ENCODE measurements at places on chromosomes 2 and 18. TPM values are rescaled to one million over a fixed set of nuclear protein-coding genes. Genes with fewer than 3 reads are reported as not detected.

GRCh38 chr2:64214281-64215115 lies 70.3 kb upstream of the PELI1 start:
- no peak for DNase-seq

DNA sequence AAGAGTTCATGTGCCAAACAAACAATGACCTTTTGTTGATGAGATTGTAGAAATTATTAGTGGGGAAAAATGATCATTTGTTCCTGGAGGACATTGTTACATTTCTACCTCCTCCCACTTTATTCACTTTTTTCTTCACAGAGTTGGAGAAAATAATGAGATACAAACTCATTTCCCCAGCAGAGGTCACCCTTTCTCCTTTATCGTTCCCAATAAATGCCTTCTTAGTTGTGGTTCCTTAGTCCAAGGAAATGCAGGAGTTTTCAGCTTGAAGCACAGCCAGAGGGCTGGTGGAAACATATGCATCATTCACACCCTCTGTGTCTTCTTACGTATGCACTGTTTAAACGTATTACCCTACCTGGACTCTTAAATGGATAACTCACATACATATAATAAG lies 108.8 kb downstream of the SLC4A3 start:
- peak; percentile 86 for DNase-seq

GRCh38 chr2:120815292-120815691 lies 79.6 kb downstream of the GLI2 start:
- no peak for DNase-seq

- DNase-seq = no peak
Observed at GRCh38 chr2:201974171-201975100, 59.2 kb upstream of the FZD7 start.

DNA sequence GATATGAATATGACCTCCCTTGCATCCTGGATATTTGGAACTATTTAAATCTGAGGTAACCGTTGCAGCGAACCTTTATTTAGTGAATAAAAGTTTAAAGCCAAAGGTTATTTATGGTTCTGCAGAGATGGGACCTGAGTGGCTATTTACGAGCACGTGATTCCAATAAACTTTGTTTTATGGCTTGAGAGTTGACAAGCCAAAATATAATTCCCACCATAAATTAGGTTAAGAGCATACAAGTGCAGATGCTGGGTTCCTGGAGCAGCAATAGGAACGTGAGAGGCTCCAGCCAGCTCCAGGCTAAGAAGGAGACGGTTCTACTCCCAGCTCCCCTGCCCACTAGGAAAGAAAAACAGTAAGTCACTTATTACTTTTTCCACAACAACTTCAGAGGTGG lies 5.2 kb upstream of the HOXD4 start:
- DNase-seq = no peak

DNA sequence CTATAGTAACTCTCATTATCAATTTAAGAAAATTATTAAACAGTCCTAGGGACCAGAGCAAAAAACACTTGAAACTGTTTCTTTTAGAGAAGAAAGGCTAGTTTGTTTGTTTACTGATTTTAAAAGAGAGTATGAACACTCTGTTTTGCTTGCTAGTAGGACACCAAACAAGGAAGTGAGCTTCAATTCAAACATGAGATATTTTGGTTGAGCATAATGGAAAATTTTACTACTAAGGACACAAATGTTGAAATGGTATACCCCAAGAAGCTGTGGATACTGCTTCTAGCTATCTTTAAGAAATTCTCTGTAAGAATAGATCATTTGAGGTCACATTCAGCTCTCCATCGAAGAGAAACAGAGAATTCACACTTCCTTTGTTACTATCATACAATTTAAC lies 216.3 kb upstream of the SMAD7 start:
- DNase-seq = no peak

DNA sequence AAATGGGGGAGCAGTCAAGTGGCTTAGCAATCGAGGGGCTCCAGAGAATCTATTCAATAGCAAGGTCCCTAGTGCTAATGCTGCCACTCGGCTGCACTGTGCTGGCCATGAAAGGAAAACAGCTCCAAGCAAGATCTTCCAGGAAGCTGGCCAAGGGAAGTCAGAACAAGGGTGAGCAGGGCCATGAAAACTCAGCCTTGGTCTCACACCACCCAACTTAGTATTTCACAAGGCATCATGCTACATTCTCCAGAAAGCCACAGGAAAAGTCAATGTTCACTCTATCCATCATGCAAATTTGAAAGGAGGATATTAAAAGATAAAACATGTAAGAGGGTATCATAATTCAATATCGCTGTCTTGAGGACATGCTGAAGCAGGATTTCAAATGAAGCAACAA lies 35.7 kb downstream of the NRP2 start:
- DNase-seq = no peak

DNA sequence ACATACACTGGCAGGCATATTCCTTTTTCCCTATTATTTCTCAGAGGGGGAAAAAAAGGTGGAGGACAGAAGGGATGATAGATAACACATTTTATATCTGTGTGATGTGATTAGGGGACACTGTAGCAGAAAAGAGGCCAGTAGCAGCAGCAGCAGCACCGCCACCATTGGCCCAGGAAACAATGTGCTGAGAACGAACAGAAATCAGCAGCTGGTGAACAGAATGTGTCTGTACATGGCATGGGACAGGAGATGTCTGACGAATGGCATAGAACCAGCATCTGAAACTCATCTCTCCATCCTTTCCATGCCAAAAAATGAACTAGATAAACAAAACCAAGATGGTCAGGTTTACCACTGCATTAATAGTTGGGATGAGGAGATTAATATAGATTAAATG lies 936.1 kb upstream of the ACVR2A start:
- no peak for DNase-seq

DNA sequence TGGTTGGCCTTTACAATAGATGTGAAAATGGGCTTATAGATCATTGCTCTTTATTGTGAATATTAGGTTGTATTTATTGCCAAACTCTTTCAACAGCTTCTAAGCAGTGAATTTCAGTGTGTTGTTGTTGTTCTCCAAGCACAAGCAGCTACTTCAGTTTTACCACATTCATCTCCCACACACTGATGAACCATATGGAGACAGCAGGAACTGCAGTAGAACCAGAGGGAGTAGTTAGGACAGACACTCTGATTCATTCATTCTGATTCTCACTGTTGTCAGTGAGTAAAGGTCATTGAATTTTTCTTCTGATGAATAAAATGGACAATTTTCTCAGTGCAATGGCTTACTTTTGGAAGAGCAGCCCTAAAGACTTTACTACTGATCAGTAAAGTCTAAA lies 40.2 kb downstream of the CCDC74A start:
- DNase-seq = no peak

DNA sequence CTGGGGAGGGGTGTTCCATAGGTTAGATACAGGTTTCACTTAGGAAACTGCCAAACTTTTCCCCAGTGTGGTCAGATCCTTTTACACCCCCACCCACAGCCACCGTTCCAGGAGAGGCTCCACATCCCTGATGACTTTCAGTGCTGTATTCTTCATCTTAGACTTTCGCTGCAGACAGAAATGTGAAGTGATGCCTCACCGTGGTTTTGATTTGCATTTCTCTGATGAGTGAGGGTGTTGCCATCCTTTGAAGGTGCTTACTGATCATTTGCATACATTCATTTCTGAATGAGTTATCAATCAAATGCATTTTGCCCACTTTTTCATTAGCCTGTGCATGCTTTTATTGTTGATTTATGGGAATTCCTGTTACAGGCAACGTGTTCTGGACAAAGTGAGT lies 14.9 kb downstream of the COPS9 start:
- DNase-seq = no peak

DNA sequence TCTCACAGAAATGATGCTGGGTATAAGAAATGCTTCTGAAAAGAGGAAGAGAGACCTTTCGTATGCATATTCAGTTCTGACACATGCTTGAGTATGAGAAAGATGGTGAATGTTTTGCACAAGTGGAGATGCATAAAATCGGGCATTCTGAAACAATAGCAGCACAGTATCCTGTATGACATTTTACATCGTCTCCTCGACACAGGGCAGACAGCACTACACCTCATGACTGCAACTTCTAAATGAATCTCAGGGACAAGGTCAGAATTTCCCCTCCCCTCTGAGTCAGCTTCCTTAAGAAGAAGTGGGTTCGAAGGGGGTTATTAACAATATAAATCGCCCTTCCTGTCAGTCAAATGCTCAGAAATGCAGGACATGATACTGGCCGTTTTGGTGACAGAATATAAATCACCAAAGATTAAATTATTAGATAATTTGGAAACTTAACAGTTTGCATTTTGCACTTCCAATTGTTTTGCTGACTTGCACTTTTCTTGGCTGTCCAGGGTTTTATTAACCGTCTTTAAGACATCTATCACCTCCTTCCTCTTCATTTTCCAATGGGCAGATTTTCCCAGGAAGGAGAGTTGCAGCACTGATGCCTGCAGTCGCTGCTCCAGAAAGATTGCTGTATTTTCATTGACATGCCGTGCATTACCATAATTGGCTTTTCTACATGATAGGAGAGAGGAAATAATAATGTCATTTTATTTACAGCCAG lies 57.2 kb downstream of the TSHZ1 start:
- DNase-seq = no peak

DNA sequence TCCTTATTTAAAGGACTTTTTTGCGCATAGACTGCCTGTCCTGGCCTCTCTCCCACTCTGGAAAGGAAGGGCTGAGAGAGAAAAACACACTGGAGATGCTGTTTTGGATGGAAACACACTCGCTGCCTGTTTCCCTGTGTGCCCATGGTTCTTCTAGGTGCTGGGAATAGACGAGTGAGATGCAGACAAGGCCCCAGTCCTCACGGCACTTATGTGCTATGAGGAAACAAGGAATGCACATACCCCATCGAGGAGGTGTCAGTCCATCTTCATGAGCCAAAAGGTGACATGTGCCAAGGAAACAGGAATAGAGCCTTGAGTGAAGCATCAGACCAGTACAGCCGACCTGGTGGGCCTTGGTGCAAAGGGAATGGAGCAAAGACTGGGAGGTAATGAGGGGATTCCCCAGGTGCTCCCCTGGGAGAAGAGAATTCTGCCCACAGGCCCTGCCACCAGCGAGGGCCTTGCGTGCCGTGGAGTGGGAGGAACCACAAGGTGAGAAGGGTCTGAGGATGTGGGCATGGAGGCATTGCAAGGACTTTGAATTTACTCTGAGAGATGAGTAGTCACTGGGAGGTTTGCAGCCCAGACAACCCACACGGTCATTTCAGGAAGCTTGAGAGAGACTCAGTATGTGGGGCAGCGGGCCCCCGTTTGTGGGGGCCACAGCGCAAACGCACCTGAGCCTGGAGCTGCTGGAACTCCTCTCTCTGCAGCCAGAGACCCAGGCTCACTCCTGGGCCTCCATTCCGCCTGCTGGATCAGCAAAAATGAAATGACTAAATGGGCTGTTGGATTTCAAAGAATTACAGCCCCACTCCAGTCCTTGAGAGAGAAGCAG lies 197.5 kb upstream of the COPS8 start:
- no peak for DNase-seq

- no peak for DNase-seq
Observed at GRCh38 chr2:61575447-61575859, 37.3 kb upstream of the XPO1 start.

TBC1D8 gene
- 39.7 TPM for total RNA-seq

CYP27A1 gene
- total RNA-seq = 5.8 TPM

CYTIP gene
- 0.26 TPM for total RNA-seq

SLC9A4 gene
- 0.04 TPM for total RNA-seq

ALPG gene
- 0.18 TPM for total RNA-seq

RGPD3 gene
- total RNA-seq = 0.04 TPM

HIBCH gene
- 8.1 TPM for total RNA-seq

RTKN gene
- 138 TPM for total RNA-seq

ATIC gene
- 41.7 TPM for total RNA-seq
